ENCODE measurements at places on chromosomes 7 and 10. TPM values are rescaled to one million over a fixed set of nuclear protein-coding genes. Genes with fewer than 3 reads are reported as not detected.

DNA sequence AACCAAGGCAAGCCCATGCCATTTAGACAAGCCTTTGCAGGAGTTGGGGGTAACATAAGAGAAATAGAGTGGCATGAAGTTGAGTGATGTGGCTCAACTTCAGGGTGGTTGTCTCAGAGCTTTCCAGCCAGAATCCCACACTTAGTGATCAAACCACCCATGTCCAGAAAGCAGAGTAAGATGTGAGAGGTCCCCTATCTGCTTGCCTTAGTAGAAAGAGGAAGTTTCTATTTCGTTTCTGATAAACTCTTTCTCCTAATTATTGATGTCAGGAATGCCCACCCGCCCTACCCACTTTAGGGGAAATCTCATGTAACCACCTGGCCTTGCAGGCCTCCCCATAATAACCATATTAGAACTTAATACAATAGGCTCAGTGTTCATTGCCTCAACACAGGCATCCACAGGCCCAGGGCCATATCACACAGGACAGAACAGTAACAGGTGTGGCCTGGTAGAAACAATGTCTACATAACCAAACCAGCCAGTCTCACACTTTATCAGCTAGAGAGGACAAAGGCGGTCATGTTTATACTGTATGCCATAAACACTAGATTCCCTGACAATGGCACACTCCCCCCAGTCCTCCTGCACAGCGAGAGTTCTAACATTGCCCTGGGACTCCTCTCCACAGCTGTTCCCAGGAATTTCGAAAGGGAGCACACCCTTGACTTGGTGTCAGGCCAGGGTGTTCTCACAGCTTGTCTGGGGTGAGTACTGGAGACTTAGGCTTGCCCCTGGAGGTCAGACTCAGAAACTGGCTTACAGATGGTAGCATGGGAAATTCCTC is 364.4 kb downstream of the CXCL12 start:
- no peak for DNase-seq

DNA sequence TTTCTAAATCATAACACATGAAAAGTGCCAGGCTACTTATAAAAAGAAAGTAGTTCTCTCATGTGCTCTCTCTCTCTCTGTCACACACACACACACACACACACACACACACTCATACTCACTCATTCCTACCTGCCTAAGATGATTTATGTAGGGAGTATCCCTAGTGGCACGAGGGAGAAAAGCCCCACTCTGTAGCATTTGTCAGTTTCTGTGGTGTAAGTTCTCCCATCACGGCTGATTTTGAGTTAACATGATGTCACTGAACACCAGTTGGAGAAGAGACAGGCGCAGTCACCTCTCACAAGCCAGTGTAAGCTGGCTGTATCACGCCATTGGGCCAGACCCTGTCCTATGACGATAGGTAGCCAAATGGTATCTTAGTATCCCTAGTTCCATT is 395.4 kb downstream of the SFMBT2 start:
- no peak for DNase-seq

DNA sequence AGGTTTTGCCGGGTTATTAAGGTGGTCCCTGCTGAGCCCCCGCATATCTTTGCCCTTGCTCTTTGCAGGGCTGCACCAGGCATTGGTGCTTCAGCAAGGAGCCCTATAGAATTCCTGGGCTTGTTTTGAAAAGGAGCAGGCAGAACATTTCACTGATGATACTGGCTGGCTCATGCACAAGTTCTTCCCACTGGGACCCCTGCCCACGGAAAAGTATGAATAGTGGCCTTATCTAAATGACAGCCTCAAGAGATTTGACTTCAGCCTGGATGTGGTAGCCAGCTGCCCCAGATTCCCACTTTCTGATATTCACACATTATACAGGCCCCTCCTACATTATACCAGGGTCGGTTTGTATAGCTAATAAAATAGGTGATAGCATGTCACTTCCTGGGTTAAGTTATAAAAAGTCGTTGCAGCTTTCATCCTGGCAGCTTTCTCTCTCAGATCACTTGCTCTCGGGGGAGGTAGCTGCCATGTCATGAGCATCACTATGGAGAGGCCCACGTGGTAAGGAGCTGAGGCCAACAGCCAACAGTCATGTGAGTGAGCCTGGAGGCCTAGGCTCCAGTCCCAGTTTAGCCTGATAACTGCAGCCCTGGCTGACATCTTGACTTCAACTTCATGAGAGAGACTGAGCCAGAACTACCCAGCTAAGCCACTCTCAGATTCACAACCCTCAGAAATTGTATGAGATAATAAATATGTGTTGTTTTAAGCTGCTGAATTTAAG is 16.8 kb upstream of the CRTAC1 start:
- peak; percentile 89 for DNase-seq

Gene AKR1C4
- not detected for polyA plus RNA-seq

DNA sequence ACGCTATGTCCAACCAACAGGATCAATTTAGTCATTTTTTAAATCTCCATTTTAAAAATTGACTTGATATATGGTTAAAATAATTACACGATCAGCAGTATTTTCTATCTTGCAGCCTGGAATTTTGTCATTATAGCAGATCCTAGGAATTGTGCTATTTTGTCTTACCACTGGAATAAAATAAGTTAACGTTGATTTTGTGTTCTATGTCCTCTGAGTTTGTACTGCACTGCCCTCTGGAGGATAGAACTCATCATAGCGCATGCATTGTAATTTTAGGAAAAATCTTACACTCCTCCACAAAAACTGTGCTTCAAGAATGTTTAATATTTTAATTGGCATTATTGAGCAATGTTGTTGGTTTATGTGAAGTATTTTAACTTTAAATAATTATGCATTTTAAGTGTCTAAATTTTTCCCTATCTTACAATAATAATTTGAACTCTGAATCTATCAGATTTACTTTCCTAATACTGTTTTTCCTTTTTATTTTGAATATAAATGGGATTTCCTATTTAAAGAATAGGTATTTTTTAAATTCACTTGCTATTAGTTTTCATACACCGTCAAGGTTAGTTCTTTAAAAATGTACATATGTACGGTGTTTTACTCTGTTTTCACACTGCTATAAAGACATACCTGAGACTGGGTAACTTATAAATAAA is 220.1 kb downstream of the PPP1R3A start:
- no peak for DNase-seq

DNA sequence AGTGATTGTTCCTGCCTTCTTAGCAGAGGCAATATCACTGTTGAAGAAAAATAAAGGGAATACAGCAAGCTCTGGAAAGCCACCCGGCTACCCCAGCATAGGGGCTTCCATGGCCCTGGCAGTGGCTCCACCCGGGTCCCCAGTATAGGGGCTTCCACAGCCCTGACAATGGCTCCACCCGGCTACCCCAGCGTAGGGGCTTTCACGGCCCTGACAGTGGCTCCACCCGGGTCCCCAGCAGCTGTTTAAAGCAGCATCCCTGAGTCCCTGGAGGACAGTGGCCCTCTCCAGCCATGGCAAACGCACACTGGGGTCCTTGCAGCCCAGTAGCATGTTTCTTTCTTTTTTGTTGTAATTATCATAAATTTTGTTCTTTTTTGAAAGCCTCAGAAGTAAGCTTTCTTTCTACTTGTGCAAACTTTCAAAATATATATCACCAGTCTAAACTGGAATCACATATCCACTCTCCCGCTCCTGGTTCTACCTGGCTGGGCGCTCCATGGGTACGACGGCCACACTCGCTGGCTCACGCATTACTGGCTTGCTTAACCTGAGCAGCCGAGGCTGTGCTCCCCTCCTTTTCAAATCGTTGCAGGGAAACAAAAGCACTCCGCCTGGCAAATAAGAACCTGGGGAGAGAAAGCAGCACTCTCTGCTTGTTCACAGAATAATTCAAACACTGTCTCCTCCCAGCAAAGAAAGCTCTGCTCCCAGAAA is 62.1 kb downstream of the TCERG1L start:
- DNase-seq: no peak

DNA sequence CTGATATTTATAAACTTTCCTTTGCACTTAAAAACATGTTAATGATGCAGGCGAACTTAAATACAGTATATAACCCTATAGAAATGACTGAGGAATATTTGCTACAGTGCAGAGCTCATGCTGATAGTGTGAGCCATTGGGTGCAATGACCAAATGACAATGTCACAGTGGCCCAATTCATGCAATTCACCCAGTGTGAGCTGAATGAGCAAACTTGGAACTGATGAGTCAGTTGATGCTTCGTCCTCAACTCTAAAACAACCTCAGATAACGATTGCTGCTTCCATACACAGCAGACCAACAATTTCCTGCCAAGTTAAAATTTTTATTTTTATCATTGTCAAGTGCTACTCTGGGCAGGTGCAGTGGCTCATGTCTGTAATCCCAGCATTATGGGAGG is 12.1 kb upstream of the ZC3HAV1L start:
- no peak for DNase-seq

DNA sequence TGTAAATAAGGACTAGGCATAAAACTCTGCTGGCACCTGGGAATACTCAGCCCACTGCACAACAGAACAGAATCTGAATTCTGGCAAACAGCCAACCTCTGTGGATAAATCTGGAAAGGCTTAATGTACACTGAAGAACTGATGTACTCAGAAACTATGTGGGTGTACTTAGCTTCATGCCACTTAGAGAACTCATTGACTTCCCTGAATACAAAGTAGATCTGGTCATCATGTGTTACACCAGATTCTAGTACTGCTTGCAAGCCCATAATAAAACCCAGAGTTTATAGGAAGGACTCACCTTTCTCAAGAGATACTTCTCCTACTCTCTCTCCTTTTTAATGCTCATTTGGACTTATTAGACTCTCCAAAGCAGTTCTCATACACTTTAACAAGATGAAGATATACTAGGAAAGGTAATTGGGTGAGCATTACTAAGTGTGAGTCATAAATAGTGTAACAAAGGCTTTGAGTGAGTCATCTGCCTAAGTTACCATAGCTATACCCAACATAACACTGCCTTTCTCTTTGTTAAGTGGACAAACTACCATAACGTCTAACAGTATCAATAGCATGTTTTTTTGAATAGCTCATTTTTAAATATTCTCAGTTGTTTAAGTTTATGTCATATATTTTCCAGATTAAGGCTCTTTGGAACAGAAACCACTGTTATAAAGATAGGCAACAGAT is 309.1 kb downstream of the MDFIC start:
- no peak for DNase-seq

GRCh38 chr7:157784041-157784835 is 447.4 kb downstream of the DNAJB6 start:
- no peak for DNase-seq

DNA sequence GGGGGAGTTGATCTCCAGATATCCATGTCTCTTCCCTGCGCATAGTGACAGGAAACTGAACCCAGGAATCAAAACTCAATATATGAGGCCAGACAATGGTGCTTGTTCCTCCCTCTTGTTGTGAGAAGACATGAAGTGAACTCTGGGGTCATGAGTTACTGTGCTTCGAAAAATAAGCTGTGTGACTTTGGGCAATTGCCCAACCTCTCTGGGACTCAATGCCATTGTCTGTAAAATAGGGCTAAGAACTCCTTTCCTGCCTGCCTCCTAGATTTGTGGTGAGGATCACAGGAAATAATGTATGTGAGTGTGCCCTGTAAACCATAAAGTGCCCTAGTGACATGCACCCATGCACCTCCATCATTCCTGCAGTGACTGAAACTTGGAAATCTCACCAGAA is 48.4 kb downstream of the SYPL1 start:
- DNase-seq: no peak

Gene AEBP1
- polyA plus RNA-seq: 20.2 TPM

- no peak for DNase-seq
These were observed 247.3 kb upstream of the PITRM1 start for GRCh38 chr10:3419719-3420495.

GRCh38 chr10:77034240-77034639 is 603.4 kb downstream of the KCNMA1 start:
- no peak for DNase-seq

Gene DYNC1I1
- polyA plus RNA-seq: 6.1 TPM

GRCh38 chr7:135186841-135187253 is 16.3 kb upstream of the CYREN start:
- DNase-seq: no peak

DNA sequence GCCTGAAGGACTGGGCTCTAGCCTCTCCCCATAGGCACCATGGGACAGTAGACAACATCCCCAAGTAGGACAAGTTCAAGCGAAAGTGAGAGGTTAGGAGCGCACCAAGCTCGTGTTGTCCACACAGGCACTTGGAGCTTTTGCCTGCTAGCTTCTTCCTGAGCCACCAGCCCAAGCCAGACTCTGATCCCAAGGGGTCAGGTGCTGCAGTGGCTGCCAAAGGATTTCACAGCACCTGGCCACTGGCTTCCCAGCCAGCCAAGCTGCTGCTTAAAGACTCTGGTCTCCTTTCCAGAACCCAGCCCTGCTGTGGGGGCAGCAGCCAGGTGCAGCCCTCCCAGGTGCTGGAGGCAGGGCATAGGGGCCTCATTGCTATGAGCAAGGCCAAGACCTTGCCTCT is 33.0 kb upstream of the UNC5B start:
- DNase-seq: no peak

DNA sequence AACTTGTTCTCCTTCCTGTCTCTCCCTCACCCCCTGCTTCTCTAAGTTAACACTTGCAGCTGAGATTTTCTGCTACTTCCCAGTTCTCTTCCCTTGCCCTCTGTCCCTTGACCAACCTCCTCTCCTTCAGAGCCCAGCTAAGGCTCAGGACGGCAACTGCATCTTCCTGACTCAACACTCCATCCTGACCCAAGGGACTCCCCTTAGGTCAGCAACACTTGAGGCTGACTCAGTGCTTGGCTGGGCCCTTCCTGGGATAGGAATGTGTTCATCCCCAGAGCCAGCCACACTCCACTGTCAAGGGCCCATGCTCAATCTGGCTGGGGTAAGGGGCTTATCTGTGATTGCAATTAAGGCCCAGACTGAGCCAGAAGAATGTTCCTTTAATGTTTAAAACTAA is 3.4 kb downstream of the CALHM2 start:
- DNase-seq: peak; percentile 85

DNA sequence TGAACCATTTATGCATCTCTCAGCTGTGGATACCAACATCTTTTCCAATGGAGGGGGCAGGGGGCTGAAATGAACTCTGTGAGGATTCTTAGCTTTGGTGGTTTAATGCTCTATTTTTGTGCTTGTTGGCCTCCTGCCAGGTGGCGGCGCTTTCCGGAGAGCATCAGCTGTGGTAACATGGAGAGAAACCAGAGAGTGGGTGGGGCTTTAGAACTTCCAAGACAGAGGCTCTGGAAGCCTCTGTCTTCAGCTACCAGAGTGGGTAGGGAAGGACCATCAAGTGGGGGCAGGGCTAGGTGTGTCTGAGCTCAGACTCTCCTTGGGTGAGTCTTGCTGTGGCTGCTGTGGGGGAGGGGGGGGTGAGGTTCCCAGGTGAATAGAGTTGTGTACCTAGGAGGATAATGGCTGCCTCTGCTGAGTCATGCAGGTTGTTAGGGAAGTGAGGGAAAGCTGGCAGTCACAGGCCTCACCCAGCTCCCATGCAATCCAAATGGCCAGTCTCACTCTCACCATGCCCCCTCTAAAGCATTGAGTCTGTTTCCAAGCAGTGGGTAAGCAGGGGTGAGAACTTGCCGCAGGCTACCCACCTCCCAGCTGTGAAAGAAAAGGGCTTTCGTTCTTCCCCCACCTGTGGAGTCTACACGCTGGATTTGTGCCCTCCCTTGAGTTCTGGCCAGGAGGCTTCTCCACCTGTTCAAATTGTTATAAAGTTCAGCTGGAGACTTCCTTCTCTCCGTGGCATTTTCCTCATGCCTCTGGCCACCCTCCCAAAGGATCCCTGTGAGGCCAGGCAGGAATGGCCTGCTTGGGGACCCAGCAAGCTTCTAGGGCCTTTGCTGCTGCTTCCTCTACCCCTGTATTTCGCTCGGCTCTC is 527.0 kb downstream of the NEBL start:
- DNase-seq: no peak

- DNase-seq: no peak
These were observed 17.8 kb upstream of the AKAP9 start for GRCh38 chr7:91922857-91923256.

Gene TEX47
- not detected for polyA plus RNA-seq

- no peak for DNase-seq
These were observed 5.0 kb downstream of the RBAK start for GRCh38 chr7:5050676-5051075.
